ENCODE measurements at places on chromosomes 2 and 18. TPM values are rescaled to one million over a fixed set of nuclear protein-coding genes. Genes with fewer than 3 reads are reported as not detected.

LGALSL gene
- total RNA-seq = 0.29 TPM

WNT6 gene
- total RNA-seq = 0.26 TPM

RIF1 gene
- 72.3 TPM for total RNA-seq

ANKRD30B gene
- total RNA-seq = not detected

HOXD13 gene
- total RNA-seq = not detected

GPR155 gene
- 18.2 TPM for total RNA-seq

SP5 gene
- not detected for total RNA-seq

GRCh38 chr2:228180181-228181097 is 1.0 kb downstream of the SPHKAP start:
- no peak for DNase-seq
- H3K27me3 ChIP-seq = no peaks in the 10 kb centered on the region
- no peak overlapping the region for H3K27ac ChIP-seq
- no peaks in the 10 kb centered on the region for H3K36me3 ChIP-seq
- no peaks in the 10 kb centered on the region for H3K4me1 ChIP-seq

DNA sequence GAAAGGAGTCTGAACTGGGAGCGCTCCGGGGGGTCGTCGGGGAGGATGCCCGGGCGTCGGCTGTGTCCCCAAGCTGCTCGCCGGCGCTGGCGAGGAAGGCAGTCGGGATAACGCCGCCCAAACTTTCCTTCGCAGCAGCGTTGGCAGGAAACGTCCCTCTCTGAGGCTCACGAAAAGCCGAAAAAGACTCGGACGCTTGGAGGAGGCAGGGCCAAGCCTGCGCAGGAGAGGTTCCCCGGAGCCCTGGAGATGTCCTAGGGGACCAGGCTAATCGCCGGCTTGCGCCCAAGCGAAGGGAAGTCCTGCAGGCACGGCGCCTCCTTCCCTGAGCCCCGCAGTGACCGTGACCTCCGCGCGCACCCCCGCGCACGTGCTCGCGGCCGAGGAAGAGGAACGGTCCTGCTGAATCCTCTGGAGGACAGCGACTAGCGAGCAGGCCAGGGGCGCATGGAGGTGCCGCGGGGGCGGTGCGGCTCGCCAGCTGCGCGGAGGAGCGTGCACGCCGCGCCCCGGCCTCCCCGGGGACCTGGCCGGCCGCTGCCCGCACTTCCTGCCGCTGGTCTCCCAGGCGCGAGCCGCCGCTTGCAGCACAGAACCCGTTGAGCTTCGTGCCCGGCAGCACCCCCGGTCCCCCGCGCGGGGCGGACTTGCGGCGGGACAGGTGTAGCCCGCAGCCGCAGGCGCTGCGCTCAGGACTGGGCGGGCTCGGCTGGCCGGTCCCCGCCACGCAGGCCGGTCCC is at the start of gene SH3RF3:
Gene SH3RF3 (plus strand): TSS at position 590 of the 740 bp plus-strand sequence.
- H3K4me1 ChIP-seq = peaks cover 15% of the 10 kb centered on the region
- no peaks in the 10 kb centered on the region for H3K36me3 ChIP-seq
- no peak for DNase-seq
- peak within 1 kb of the TSS; percentile 63 for H3K4me3 ChIP-seq

- no peaks in the 10 kb centered on the region for H3K27me3 ChIP-seq
- H3K36me3 ChIP-seq = no peaks in the 10 kb centered on the region
- no peaks in the 10 kb centered on the region for H3K4me1 ChIP-seq
- H3K4me3 ChIP-seq = no peak overlapping the region
- no peak overlapping the region for H3K27ac ChIP-seq
These were observed 488.4 kb upstream of the PIK3C3 start for GRCh38 chr18:41466436-41467160.

DNA sequence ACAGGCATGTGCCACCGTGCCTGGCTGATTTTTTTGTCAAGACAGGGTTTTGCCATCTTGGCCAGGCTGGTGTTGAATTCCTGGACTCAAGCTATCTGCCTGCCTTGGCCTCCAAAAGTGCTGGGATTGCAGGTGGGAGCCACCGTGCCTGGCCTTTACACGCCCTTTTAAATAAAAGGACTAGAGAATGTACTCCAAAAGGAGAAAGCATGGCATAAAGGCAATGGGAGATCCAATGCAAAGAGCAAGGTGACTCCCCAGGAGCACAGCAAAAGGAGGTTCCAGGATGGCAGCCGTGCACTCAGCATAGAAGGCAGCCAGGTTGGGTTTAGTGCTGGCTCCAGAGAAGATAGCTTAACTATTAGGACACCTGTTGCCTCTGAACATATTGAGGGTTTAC is 27.1 kb downstream of the ASB1 start:
- no peak overlapping the region for H3K27ac ChIP-seq
- H3K4me3 ChIP-seq = no peak overlapping the region
- H3K36me3 ChIP-seq = peaks cover 30% of the 10 kb centered on the region

DNA sequence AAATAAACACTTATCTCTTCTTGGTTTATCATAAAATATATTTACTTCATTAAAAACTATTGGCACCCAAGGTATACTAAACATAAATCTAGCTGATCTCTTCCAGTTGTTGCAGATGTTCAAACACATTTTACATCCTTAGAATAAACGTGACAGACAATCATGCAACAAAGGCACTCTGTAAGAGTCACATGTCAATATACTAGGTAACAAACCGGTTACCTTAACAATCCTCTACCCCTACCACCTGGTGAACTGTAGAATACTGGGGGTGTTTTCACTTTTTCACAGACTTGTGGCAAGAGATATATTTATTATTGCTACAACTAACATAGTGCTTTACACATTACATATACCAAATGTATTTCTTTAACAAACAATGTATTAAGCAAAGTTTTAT is 15.8 kb downstream of the STK17B start:
- H3K27ac ChIP-seq = peak overlapping the region; percentile 95
- peaks cover 44% of the 10 kb centered on the region for H3K36me3 ChIP-seq
- DNase-seq = no peak

GRCh38 chr2:120862201-120863060 is 126.8 kb downstream of the GLI2 start:
- no peaks in the 10 kb centered on the region for H3K36me3 ChIP-seq
- H3K4me1 ChIP-seq = no peaks in the 10 kb centered on the region
- H3K27me3 ChIP-seq = no peaks in the 10 kb centered on the region
- no peak for DNase-seq
- H3K27ac ChIP-seq = no peak overlapping the region
- H3K4me3 ChIP-seq = no peak overlapping the region

DNA sequence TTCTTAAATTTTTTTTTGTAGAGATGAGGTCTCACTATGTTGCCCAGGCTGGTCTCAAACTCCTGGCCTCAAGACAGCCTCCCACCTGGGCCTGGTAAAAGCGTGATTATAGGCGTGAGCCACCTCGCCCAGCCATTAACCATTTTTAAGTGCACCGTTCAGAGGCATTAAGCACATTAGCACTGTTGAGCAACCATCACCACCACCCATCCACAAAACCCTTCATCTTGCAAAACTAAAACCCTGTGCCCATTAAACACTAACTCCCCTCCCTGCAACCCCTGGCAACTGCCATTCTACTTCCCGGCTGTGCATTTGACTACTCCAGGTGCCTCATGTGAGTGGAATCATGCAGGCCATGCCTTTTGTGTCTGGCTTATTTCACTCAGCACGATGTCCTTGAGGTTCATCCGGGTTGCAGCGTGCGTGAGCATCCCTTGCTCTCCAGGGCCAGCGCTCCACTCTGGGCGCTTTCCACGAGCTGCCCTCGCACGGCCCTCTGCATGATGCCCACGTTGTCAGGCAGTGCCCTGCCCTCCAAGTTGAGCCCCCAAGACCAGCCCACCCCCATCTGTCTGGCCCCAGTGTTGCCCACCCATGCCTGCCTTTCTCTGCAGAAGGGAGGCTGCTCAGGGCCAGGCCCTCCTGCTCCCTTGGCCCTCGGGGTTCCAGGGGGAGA is 63.0 kb upstream of the GLI2 start:
- no peak overlapping the region for H3K27ac ChIP-seq
- no peaks in the 10 kb centered on the region for H3K27me3 ChIP-seq
- no peaks in the 10 kb centered on the region for H3K4me1 ChIP-seq
- DNase-seq = no peak
- H3K4me3 ChIP-seq = no peak overlapping the region

DNA sequence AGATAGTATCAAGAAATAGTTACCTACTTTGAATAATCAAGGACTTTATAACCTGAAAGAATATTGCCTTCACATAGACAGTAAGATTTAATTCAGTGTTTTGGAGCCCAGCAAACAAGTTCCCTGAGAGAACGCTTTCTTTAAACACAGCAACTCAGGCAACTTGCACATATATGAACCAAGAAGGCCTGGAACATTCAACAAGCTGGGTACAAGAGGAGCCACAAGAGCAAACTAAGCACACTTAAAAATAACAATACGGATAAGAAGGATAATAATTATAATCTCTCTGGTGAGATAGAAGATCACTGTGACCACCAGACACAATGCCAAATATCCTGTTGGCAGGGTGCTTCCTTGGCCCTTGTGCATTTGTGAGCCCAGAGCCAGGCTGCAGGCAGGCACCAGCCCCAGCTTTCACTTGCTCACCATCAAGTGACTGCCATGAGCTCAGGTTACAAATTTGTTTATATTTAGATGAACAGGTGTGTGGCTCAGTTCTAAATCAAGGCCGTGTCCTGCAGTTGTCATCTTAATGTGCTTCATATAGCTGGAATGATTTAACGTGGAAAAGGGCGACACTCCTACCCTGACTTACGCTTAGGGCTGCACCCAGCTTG is 446.6 kb downstream of the IRS1 start:
- DNase-seq = no peak
- no peaks in the 10 kb centered on the region for H3K36me3 ChIP-seq
- no peaks in the 10 kb centered on the region for H3K4me1 ChIP-seq
- no peak overlapping the region for H3K27ac ChIP-seq
- H3K27me3 ChIP-seq = no peaks in the 10 kb centered on the region
- H3K4me3 ChIP-seq = no peak overlapping the region

DNA sequence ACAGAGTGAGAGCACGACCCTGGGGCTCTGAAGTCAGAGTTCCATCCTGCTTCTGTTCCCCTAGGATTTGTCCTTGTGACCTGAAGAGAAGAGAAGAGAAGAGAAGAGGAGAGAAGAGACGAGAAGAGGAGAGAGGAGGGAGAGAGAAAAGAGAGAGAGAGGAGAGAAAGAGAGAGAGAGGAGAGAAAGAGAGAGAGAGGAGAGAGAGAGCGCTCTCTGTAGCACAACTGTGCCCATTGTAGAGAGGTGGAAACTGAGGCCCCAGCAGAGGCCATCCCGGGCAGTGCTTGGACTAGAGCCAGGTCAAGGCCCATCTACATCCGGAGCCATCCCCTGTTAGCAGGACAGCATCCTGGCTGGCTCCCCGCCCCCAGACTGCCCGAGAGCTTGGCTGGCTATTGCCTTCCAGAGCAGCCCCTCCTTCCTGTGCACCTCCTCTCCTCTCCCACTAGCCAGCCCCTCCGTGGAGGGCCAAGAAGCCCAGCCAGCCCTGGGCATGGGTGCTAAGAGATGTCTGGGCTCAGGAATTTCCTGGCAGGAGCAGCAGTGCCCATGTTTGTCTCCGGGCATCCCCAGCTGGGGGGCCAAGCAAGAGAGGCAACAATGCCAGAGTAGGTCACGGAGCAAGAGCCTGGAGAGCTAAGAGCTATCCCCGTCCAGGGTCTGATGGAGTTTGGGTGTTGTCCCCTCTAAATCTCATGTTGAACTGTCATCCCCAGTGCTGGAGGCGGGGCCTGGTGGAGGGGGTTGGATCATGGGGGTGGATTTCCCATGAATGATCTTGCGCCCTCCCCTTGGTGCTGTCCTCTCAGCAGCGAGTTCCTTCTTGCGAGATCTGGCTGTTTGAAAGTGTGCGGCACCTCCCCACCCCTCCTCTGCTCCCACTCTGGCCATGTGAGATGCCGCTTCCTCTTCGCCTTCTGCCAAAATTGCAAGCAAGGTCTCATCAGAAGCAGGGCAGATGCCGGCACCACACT is 18.2 kb upstream of the GPR55 start:
- no peaks in the 10 kb centered on the region for H3K36me3 ChIP-seq
- no peak overlapping the region for H3K27ac ChIP-seq
- H3K27me3 ChIP-seq = no peaks in the 10 kb centered on the region
- no peak overlapping the region for H3K4me3 ChIP-seq

- H3K36me3 ChIP-seq = no peaks in the 10 kb centered on the region
- H3K27me3 ChIP-seq = no peaks in the 10 kb centered on the region
- H3K4me3 ChIP-seq = no peak overlapping the region
- no peaks in the 10 kb centered on the region for H3K4me1 ChIP-seq
These were observed 277.6 kb downstream of the ZNF804A start for GRCh38 chr2:184875911-184876310.

DNA sequence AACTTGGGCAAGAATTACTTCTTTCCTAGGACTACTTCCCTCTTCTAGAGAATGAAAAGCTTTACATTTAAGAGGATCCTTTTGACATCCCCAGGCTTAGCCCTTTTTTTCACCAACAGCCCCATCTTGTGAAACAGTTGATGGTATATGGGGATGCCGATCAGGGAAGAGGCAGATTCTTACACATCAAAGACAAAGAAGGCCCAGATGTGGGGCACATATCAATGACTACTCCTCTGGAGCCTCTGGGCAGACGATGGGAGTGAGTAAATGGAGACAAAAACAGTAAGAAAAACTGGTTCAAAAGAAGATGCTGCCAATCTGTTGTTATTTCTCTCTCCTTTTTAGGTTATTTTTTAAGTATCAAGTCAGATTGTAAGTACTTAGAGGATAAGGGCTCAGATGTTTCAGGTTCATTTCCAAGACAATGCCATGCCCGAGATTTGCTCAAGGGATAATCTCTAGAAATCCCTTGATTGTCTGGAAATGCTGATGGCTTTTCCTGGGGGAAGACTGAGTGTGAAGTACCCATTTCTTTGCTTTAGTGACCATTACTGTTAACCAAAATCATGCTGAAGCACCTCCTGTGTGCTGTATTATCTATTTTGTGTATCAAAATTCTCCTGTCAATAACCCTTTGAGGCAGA is 117.5 kb downstream of the EPHA4 start:
- no peaks in the 10 kb centered on the region for H3K27me3 ChIP-seq
- no peak overlapping the region for H3K4me3 ChIP-seq
- H3K4me1 ChIP-seq = no peaks in the 10 kb centered on the region
- no peak for DNase-seq
- H3K36me3 ChIP-seq = no peaks in the 10 kb centered on the region

DNA sequence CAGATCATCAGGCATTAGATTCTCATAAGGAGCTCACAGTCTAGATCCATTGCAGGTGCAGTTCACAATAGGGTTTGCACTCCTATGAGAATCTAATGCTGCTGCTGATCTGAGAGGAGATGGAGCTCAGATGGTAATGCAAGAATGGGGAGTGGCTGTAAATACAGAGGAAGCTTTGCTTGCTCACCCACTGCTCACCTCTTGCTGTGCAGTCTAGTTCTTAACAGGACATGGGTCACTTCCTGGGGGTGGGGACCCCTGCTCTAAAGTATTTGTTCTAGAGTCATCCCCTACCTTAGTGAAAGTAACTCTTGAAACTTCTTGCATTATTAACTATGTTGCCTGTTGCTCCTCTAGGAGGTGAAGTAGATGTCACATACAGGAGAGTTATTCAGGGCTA is 171.3 kb upstream of the PARD3B start:
- H3K4me1 ChIP-seq = no peaks in the 10 kb centered on the region
- no peaks in the 10 kb centered on the region for H3K27me3 ChIP-seq
- H3K36me3 ChIP-seq = no peaks in the 10 kb centered on the region
- no peak for DNase-seq
- no peak overlapping the region for H3K4me3 ChIP-seq

DNA sequence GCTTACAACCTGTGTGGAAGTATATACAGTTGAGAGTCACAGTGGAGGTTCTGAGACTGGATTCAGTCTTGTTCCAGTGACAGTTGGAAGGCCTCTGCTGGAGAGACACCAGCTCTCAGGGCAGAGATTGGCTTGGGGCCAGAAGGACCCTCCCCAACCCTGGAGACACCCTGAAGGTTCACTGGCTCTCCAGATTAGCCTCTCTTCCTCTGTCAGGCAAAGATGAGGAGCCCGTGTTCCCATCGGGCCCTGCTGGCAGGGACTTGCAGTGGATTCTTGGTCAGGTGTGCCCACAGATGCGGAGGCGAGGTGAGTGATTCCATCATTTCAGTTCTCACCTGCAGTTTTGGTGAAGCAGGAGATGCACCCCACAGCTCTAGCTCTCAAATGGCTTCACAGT is 78.6 kb downstream of the FAM210A start:
- H3K27ac ChIP-seq = no peak overlapping the region
- no peaks in the 10 kb centered on the region for H3K4me1 ChIP-seq
- H3K4me3 ChIP-seq = no peak overlapping the region
- H3K27me3 ChIP-seq = no peaks in the 10 kb centered on the region
